ENCODE measurements at places on chromosomes 1 and 21. TPM values are rescaled to one million over a fixed set of nuclear protein-coding genes. Genes with fewer than 3 reads are reported as not detected.

Gene LINGO4
- not detected for total RNA-seq

DNA sequence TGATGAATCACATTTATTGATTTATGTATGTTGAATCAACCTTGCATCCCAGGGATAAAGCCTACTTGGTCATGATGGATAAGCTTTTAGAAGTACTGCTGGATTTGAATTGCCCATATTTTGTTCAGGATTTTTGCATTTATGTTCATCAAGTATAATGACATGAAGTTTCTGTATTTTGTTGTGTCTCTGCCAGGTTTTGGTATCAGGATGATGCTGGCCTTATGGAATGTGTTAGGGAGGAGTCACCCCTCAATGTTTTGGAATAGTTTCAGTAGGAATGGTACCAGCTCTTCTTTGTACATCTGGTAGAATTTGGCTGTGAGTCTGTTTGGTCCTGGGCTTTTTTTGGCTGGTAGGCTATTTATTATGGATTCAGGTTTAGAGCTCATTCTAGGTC is 1643.1 kb upstream of the B3GALT2 start:
- no peak for DNase-seq

Gene CYP4Z1
- total RNA-seq = not detected

DNA sequence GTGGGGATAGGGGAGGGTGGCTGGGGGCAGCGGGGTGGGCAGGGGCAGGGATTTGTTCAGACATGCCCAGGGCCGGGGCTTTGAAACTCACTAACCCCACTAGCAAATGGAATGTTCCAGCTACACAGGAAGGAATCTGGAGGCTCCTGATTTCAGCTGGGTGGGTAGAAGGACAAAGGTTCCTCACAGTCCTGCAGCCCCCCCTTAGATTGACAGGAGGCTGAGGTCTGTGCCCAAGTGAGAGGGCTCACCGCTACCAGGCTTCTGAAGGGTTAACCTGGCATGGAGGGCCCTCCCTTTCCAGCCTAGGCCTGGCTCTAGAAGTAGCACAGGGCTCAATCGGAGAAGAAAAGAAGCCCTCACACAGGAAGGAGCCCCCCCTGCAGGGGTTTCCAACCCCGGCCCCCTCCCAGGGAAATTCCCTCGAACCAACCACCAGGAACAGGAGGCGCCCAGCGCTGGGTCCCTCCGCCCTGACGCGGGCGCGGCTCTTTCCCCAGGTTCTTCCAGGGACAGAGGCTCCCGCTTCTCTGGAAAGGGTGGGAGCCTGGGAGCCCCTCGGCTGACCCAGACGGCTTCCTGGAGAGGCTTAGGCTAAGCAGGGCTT is 3.3 kb downstream of the EPHA2 start:
- DNase-seq = no peak

DNA sequence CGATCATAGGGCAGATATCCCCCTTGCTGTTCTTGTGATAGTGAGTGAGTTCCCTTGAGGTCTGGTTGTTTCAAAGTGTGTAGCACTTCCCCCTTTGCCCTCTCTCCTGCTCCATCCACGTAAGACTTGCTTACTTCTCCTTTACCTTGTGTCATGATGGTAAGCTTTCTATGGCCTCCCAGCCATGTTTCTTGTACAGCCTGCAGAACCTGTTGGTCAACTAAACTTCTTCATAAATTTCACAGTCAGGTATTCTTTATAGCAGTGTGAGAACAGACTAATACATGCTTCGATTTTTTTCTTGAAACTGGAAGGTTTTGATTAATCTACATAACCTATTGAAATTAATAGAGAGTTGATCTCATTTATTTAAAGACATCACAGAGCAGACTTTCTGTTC is 302.5 kb upstream of the PBX1 start:
- DNase-seq = no peak

DNA sequence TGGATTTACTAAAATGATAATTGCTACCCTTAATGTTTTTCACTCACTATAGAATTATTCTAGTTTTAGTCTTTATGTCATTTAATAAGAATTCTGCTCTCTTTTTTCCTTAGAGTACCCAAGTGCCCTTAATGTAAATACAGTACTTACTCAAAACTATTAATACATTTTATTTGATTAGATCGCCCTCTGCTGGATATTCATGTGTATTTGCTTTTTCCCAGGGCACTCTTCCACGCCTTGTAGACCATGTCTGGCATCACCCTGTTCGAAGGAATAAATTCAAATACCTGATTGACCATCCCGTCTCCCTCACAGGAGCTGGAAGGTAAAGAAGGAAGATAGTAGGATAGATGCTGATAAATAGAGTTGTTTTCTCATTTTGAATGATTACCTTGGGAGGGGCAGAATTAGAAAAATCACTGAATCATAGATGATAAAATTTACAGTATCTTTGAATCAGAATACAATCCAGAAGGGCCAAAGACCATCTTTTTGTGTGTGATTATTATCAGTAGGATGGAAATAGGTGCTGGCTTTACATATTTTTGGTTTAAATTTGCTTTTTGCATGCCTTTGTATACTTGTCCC is 4.1 kb downstream of the AXDND1 start:
- peak; percentile 81 for DNase-seq

Gene PGBD5
- total RNA-seq = 0.80 TPM

- DNase-seq = no peak
These were observed 40.2 kb downstream of the EDN2 start for GRCh38 chr1:41444246-41444645.

DNA sequence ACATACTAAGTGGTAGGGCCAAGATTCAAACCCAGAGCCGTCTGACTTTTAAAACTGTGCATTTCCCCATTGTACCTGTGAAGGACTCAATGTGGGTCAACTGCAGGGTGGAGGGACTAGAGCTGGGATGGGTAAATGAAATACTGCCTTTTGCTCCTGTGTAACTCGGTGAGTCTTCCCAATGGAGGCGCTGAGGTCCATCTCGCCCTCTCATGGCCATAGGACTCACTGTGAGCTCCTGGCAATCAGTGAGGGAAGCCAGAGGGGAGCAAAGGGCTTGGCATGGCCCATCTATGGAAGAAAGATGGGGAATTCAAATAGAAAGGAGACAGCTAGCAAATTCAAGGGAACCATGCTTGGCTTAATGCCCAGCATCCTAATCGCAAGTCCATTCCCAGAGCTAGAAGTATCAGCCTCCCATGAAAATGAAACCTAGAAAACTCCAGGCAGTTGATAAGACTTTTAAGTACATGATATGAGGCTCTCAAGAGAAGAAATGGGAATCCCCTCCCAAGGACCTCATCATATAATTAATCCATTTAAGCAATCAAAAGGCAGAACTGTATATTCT is 25.4 kb upstream of the CGN start:
- DNase-seq = peak; percentile 75

- DNase-seq = no peak
These were observed 61.6 kb downstream of the NTPCR start for GRCh38 chr1:233012021-233012420.

GRCh38 chr21:15986277-15986676 is 256.5 kb downstream of the USP25 start:
- peak; percentile 60 for DNase-seq

GRCh38 chr1:58966917-58967740 is 183.3 kb upstream of the JUN start:
- no peak for DNase-seq

Gene MAEL
- total RNA-seq = not detected

Gene S100A9
- total RNA-seq = not detected

DNA sequence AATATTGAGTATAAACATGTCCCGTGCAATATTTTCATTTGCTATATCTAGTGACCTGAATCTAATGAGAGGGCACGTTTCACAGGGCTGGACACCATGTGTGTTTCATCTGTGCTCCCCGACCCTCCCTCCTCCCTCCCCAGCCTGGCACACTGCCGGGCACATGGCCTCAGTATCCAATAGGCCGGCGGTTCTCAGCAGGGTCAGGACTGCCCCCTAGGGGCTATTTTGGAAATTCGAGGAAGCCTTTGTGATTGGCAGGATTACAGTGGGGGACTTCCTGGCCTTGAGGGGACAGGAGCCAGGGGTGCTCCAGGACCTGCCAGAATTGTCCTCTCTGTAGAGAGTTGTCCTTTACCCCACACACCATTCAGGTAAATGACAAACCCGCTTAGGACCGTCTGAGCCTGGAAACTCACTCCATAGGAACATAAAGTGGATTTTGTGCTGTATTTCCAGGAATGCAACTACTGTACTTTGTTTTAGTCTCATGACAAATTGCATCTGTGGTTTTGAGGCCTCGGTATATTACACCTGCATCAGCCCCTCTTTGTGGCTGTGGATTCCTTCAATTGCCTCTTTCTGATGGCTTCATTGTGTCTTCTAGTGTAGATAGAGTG is 109.5 kb upstream of the SIM2 start:
- peak; percentile 76 for DNase-seq

DNA sequence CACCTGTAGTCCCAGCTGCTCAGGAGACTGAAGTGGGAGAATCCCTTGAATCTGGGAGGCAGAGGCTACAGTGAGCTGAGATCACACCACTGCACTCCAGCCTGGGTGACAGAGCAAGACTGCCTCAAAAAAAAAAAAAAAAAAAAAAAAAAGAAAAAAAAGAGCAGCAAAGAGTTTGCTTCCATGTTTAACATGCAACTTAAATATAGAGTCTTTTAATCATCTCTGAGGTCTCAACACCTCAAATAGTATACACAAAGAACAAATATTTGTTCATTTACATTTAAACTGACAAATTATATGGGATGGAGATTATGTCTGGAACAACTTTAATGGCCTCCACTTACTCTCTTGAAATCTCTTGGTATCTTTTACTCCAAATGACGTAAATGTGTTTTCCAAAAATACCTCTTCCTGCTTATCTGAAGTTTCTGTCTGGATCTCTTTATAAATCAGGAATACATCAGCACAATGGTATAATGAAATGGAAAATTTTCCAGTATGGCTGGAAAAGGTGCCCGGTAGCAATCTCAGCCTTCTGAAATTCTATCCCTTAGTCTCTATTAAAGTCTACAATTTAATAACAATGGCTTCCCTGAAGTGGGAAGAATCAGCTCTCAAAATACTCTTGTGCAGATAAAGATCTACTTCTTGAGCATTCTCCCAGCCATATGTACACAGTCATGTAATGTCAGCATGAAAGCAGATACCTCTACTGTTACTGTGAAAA is 258.5 kb downstream of the OMA1 start:
- DNase-seq = no peak

DNA sequence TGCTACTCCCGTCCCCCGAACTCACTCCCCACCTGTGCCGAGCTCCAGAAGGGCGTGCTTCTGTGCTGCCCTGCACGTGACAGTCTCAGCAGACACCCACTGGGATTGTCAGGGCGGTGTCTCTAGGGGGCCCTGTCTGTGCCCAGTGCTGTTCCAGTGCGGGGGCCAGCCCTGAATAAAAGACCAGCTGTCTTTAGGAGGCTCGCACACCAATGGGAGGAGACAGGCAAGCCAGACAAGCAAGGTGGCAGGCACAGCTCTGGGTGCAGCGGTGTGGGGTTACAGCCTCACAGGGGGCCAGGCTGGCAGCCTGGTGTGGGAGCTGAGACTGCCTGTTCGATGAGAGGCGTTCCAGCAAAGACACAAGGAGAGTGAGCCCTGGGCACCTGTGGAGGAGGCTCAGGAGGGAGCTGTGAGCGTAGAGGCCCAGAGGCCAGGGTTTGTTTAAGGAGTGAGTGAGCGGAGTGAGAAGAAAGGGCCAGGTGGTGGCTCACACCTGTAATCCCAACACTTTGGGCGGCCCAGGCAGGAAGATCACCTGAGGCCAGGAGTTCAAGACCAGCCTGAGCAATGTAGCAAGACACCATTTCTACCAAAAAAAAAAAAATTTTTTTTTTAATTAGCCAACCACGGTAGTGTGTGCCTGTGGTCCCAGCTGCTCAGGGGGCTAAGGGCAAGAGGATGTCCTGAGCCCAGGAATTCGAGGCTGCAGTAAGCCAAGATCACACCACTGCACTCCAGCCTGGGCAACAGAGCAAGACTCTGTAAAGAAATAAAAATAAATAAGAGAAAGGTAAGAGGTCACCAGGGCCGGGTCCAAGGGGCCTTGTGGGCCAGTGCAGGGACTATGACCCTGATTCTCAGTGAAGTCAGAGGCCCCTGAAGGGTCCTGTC is 48.2 kb upstream of the ARHGEF16 start:
- no peak for DNase-seq

DNA sequence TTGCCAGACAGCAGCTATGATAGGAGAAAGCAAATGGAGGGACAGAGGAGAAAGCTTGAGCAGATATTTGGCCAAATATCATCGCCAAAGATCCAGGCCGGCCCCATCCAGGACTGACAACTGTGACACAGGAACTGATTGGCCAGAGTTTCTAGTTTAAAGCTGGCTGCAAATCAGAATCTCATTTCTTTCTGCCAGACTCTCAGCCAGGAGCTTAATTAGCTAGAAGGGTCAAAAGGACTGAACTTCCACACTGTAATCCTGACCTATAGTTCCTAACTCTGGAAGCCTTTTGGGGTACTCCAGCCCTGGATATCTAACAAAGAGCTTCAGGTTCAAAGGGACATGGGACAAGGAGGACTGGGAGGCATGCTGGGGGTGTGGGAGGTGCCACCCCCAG is 106.7 kb upstream of the GNG12 start:
- no peak for DNase-seq

DNA sequence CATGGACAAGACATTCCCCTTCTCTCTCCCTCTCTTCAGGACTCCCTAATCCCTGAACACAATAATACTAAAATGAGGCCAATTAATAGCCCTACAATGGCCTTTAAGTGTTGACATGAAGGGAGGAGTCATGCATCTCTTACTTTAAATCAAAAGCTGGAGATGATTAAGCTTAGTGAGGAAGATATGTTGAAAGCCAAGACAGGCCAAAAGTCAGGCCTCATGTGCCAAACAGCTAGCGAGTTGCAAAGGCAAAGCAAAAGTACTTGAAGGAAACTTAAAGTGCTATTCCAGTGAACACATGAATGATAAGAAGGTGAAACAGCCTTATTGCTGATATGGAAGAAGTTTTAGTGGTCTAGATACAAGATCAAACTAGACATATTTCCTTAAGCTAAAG is 49.5 kb upstream of the CD46 start:
- DNase-seq = no peak

Gene F11R
- 6.4 TPM for total RNA-seq

DNA sequence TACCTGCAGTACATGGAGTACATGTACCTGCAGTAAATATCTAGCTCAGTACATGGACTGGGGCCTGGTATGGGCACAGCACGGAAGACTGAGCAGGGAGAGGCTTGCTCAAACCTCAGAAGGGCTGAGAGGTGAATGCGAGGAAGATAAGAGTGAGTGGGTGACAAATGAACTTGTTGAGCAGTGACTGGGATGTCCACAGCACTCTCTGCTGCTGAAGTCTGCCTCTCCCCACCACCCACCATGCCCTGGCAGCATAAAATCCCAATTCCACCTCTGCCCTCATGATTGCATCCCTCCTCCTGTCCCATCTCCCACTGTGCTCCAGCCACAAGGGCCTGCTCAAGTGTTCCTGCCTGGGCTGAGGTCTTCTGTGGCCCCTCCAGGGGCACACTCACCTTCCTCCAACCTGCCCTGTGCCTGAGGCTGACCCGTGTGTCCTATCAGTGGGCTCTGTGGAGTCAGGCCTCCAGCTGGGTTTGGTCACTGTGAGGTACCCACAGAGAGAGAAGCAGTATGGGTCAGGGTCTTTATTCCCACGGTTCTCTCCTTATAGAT is 114.2 kb downstream of the FOXD2 start:
- no peak for DNase-seq

DNA sequence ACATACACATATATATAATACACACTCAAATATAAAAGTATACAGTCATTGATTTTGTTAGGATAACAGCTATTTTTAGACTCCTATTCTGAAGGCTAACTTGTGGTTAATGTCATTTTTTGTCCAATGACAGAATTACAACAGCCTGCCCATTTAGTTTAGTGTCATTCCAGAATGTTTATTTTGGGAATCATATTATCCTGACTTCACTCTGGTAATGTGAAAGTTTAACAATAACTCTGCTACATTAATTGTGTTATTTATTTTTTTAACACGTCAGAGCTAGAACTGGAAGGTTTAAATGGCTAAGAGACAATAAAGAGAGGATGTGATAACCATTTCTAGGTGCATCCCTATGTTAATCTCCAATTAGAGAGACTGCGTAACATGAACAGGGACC is 648.1 kb downstream of the USP25 start:
- no peak for DNase-seq

All from SK-MEL-5 (cell line).